ENCODE measurements at places on chromosomes 12 and 14. TPM values are rescaled to one million over a fixed set of nuclear protein-coding genes. Genes with fewer than 3 reads are reported as not detected.

SLC25A47 gene
- not detected for total RNA-seq

CIDEB gene
- total RNA-seq: not detected

PRIM1 gene
- total RNA-seq: 25.1 TPM

TAS2R46 gene
- total RNA-seq: not detected

SENP1 gene
- 15.6 TPM for total RNA-seq

C12orf50 gene
- not detected for total RNA-seq

DBX2 gene
- not detected for total RNA-seq

ESRRB gene
- not detected for total RNA-seq

DNA sequence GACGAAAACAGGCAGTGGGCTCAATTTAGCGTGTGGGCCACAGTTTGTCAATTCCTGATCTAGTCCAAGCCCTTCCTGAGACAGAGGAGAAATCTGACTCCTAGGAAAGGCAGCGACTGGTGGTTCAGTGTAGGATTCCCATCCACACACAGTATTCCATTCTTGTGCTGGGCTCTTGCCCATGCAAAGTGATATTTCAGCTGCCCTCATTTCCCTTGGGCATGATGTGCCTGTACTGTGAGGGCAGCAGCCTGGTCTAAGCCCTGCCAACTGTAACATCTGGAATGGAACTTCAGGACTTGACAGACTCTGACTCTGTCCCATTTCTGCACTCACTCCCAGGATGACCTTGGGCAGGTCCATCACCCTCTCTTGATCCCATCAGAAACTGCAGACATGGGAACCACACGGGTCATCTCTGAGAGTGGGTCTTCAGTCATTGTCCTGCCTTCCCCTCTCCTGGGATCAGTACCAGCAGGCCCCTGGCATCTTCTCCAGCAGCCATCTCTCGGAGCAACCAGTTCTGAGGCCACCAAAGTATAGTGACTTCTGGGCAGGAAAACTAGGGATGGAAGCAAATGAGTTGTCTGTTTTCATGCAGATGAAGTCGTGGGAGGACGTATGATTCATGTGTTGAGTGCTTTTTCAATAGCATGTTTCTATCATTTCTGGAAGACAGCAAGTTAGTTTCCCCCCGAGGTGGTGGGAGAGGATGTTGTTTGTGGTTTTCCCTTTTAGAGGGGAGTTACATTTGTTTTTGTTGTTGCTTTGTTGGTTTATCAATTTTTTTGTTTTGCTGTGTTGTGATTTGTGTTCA is 54.2 kb upstream of the BCL2L14 start:
- no peak for DNase-seq

DNA sequence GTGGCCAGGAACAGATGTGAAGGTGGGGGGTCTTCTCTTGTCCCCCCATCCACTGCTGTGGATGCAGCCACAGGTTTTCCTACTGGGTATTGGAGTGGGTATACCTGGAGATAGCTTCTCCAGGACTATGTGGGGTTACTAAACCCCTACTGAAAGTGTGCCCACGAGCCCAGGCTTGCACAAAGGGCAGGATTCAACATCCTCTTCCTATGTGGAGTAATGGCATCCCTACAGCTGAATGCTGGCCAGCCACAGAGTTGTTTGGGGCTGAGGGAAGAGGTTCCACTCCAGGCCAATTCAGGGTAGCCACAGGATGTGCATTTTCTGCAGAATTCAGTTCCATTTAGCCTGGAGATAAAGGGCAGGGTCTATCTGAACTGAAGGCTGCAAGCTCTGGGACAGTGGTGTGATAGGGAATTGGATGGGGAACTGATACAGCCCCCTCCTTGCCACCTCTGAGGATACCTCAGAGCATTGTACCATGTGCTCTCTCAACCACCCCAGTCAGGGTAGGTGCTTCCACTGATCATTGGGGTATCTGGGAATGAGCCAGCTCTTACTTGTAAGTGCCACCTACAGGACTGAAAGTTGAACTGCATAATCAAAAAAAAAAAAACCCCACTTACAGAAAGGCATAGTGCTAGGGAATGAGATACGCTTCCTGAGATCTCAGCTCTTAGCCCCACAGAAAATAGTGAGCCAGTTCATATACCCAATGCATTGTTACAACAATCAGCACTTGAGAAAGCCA is 187.1 kb downstream of the KITLG start:
- DNase-seq: no peak

GRCh38 chr12:4439736-4440135 is 5.9 kb downstream of the FGF6 start:
- no peak for DNase-seq

DNA sequence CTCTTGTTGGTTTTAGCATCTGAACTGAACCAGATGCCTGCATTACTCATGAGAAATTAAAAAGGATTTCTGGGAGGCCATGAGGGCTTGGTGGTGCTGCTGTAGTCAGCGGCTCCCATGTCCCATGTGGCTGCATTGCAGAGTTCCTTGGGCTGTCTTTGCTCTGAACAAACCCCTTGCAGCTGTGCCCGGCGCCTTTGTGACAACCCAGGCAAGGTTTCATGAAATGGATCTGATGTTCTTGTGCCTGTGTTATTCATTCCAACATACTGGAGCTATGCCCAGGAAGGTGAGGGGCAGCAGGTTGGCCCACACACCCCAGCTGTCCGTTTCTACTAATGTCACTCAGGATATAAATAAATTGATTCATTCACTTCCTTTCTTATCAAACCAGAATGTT is 40.8 kb downstream of the TGFB3 start:
- DNase-seq: no peak

GRCh38 chr14:100537446-100538350 is 49.5 kb downstream of the BEGAIN start:
- DNase-seq: no peak

DNA sequence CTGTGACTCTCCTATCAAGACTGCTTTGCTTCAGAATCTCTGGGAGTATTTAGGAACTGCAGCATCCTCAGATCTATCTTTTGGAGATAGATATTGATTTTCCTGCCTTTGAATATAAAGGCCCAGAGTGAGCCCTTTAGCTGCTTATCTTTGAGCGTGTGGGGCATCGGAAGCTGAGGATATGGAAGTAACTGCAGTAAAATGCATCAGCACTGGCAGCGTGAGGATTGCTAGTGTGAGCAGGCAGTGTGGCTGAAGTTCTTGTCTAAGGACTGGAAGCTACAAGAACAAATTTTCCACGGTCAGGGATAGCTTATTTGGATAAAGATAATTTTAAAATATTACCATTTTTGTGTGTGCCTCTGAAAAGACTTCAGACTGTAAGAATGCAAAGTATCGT is 474.7 kb downstream of the NPAS3 start:
- DNase-seq: no peak

- DNase-seq: no peak
Observed at GRCh38 chr14:75944607-75945241, 37.1 kb downstream of the TGFB3 start.

DNA sequence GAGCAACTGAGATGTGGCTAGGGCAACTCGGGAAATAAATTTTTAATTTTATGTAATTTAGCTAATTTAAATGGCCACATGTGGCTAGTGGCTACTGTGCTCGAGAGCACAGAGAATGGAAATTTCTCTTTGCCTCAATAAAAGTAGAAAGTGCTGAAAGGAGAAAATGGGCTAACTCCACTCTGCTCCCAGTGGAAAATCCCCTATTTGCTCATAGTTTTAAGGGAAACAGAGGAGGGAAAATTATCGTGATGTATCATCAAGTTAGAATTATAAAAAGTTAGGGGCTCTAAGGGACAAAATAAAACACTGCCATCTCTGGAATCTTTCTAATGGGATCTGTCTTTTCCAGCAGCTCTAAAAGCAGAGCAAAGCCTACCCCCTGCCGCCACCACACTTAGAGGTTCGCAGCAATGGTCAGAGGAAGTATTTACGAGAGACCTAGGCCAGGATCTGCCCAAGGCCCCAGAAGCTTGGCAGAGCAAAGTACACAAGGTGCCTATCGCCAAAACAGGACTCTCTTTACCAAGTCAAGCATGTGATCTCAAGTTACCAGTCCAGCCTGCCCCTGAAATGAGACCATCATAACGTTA is 220.7 kb downstream of the PPM1H start:
- peak; percentile 70 for DNase-seq

GRCh38 chr12:87812681-87813080 is 216.5 kb downstream of the C12orf50 start:
- DNase-seq: peak; percentile 32

GRCh38 chr12:103821773-103822172 is 19.3 kb downstream of the NT5DC3 start:
- DNase-seq: no peak

DNA sequence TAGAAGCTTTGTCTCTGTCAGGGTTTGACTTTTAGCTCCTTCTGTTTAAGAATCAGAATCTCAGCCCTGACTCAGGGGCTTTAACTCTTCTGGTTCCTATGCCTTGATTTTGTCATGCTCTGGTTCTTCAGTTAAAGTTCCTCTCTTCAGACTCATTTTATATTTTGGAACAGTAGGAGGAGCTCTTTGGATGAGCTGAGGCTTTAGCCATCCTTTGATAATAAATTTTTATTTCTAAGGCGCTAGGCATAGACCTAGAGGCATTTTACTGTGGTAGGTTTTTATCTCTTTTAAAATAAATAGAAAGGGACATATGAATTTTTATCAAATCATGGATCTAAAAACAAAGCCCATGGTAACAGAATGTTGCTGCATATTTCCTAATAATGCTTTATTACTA is 51.7 kb downstream of the ATP23 start:
- no peak for DNase-seq

DNA sequence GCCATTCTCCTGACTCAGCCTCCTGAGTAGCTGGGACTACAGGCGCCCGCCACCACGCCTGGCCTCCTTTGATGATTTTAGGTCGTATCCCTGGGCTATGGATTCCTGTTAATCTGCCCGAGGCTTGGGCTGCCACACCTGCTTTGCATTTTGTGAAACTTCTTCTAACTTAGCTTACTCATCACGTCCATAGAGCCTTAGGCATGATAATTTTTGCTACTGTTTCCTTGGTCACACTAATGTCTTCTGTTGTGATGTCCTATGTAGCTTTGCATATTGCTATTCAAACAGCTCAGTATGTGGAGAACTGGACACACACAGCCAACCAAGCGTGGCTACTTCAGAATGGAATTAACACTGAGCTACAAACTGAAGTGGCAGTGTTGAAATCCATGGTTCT is 47.5 kb upstream of the DDX11 start:
- DNase-seq: no peak

GRCh38 chr12:130608831-130609230 is 107.3 kb downstream of the RIMBP2 start:
- no peak for DNase-seq

DNA sequence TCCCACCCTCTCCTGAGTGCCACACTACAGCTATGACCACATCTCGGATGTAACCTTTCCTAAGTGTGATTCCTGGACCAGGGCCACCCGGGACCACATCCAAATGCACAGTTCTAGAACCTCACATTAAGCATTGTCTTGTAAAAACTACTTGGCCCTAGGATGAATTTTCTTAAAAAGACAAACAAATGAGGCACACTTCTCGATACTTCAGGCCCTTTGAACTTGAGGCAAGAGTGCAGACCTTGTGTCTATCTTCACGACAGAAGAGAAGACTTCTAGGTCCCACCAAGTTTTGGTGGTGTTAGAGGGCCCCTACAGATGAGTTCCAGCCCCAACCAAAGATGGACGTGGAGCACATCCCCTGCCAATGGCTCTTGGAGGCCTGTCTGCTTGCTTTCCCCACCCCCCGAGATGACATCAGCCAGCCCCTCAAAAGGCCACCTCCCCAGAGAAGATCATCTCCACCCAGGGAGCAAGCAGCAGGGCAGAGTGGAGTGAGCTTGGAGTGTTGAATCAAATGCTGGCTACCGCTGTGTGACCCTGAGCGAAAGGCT is 9.3 kb downstream of the ISCU start:
- no peak for DNase-seq

- no peak for DNase-seq
Observed at GRCh38 chr14:61502459-61503093, 181.2 kb downstream of the PRKCH start.

GRCh38 chr12:116713527-116713926 is 24.3 kb downstream of the SPRING1 start:
- DNase-seq: no peak

GRCh38 chr12:71947645-71948105 is 9.0 kb downstream of the TPH2 start:
- peak; percentile 67 for DNase-seq

Measured in MG63 (cell line).